ENCODE measurements at places on chromosomes 5 and 9. TPM values are rescaled to one million over a fixed set of nuclear protein-coding genes. Genes with fewer than 3 reads are reported as not detected.

DNA sequence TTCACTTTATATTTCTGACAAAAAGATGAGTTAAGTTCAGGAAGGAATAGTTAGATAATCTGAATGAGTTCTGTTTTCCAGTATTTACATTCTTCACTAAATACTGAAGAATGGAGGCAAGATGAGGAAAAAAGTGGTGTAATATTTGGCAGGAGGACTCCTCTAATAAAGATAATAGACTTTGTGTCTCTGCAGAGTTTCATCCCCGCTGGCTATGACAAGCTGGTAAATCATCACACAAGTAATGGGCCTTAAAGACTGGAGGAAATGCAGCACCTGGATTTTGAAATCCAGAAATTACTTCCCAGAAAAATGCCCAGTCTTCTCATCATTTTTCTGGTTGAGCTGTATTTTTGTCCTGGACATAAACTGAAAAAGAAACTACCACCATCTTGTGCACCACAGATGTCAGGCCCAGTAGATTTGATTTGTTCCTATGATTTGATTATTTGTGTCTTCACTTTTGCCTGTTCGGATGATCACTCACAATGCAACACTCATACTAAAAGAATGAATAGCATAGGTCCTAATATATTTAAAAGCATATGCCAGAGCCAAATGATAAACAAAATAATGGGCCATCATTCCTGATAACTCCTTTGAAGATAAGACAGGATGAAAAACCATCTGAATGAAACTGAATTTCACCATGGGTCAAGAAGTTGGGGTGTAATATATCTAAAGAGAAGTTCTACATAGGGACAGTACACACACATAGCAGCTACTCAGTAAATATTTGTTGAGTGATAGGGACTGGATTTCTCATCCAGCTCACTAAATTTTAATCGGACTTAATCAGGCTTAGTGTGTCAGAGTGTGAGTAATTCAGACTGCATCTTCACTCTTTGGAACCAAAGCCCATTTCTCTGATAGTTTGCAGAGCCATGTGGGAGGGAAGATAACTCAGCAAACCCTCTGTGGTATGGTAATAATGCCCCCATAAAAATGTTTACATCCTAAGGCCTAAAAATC, 200.5 kb downstream of the HINT1 start:
- DNase-seq = no peak

DNA sequence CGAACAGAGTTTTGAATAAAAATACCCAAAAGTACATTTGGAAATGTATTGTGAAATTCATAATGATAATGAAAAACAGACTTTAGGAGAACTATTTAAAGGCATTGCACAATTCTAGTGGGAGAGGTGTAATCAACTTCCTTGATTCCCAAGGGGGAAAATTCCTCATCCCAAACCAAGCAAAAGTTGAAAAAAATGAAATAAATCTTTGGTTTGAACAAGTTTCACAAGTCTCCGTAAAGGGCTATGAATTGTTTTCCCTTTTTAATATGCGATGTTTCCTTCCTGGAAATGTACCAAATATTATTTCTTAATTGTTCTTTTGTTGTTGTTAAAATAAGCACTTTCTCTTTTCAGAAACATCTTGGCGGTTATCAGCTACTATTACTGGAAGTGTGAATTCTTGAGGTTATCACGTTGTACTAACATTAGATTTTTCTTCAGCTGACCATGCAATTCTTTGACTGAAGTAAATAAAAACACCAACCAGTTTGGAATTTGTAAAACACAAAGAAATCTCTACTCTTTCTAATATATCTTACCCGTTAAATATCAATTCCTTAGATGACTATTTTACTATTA, 59.3 kb downstream of the SVEP1 start:
- no peak for DNase-seq

- DNase-seq = no peak
Measured at GRCh38 chr5:36396640-36397039, 94.9 kb upstream of the RANBP3L start.

NRG2 gene
- not detected for total RNA-seq

SLC25A2 gene
- 0.28 TPM for total RNA-seq

CDKN2B gene
- 1.8 TPM for total RNA-seq

PKD2L2 gene
- not detected for total RNA-seq
